ENCODE measurements at places on chromosomes 12 and 14.

- no peak for DNase-seq
These were observed 80.0 kb downstream of the NTF3 start for GRCh38 chr12:5511644-5512600.

DNA sequence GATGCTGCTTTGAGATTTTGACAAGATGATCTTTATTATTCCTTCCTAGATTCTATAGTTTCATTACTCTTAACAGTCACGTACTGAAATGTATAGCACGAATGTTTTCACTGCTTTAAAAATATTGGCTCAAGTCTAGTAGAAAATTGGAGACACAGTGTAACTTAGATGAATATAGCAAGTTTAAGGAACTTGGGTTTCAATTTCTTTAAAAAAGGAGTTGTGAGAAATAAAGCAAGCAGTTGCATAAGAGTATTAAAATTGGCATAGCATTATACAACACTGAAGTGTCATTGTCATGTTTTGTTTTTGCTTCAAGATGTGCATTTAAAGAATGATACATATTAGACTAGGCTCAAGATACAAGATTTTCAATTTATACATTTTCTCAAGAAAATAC, 624.8 kb upstream of the NOVA1 start:
- DNase-seq, result no peak

DNA sequence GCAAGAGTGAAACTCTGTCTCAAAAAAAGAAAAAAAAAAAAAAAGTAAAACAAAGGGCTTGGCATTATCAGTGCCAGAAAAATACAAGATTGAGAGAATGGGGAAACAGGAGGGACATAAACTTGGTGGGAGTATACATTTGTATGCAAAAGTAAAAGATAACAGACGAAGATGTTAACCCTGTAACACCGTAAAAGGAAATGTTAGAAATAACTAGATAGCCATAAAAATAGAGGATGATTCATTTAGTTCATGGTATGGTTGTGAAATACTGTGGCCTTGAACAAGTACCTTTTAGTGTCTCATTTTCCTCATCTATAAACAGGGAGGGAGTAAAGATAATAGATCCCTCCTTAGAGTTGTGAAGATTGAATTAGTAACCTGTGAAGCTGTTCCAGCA, 33.3 kb downstream of the ATP2A2 start:
- DNase-seq, result no peak

DNA sequence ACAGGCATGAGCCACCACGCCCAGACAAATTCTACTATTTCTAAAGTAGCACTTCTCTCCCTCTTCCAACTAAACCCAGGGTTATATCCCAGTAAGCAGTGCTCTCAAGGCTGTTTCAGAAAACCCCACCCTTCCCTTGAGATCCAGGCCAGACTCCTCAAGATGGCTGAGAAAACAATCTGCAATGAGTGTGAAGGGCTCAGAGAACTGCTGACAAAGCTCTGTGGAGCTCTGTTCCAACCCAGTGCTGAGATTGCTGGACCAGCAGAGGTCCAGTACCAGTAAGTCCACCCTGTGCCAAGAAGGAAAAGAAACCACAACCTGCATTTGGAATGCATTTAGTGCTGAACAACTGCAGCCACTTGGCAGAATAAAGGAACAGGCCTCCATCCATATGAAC, 3.7 kb upstream of the IFFO1 start:
- no peak for DNase-seq

DNA sequence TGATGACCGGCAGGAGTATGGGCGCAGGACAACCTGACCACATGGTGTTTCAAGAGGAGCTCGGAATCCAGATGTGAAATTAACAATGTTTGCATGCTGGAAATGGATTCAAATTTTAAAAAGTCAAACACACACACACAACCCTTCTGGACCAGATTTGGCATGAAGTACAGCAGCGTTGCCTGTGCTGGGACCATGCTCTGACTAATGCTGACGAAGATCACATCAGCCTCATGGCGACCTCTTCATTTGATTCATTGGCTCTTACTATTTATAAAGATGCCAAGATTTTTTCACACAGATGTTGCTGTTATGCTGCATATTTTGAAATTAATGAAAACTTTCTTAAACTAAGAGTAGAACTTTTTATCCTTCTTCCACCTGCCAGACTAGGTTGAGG, 926.6 kb upstream of the TMEM132C start:
- no peak for DNase-seq

- no peak for DNase-seq
These were observed 200.9 kb upstream of the CAND1 start for GRCh38 chr12:67068204-67068731.

- DNase-seq, result no peak
These were observed 188.2 kb downstream of the FUT8 start for GRCh38 chr14:65600742-65601141.
